ENCODE measurements at places on chromosomes 2 and 18.
A peak's percentile ranks its signal among the peaks of the same experiment; 100 is the strongest.

GRCh38 chr2:146312899-146313298, 1531.9 kb upstream of the ACVR2A start:
- DNase-seq = no peak

GRCh38 chr2:48496849-48497248, 33.1 kb upstream of the STON1 start:
- no peak for DNase-seq

- no peak for DNase-seq
Observed at GRCh38 chr2:235937526-235937925, 230.7 kb downstream of the GBX2 start.

GRCh38 chr2:41940745-41941063, 107.1 kb upstream of the PKDCC start:
- no peak for DNase-seq

- no peak for DNase-seq
Observed at GRCh38 chr2:178886006-178886405, 78.8 kb upstream of the TTN start.

- no peak for DNase-seq
Observed at GRCh38 chr2:130310881-130311280, 31.8 kb upstream of the IMP4 start.

- DNase-seq = no peak
Observed at GRCh38 chr2:175233135-175233719, 51.7 kb upstream of the ATP5MC3 start.

DNA sequence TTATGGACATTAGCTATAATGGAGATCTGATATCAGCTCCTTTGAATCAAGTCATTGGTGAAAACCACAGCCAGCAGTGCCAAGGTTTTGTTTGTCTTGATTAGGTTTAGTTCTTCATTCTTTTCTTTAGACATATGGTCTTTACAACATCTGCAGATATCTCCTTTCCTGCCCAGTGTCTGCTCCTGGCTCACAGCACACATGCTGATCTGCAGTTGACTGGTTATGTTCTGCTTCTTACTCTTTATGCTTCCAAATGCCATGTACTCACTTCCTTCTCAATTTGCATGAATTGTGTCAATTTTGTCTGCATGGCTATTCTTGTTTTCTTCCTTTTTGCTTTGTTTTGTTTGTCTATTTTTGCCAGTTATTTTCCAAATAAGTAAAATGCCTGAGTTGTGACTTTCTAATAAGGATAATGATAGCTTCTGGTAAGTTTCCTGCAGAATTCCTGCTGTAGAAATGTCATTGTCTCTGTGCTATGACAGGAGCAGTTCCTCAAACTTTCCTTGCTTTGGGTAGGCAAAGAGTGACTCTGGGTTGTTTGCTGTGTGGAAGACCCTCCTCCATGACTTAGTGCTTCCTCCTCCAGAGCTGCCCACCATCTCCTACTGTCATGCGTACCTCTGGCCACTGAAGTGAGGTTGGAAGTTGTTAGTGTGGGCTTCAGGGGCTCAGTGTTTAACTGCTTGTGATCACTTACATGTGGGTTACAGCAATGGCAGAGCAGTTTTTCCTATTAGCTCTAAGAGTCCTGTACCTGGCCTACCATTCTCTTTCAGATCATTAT, 8.2 kb downstream of the ARHGAP25 start:
- no peak for DNase-seq

DNA sequence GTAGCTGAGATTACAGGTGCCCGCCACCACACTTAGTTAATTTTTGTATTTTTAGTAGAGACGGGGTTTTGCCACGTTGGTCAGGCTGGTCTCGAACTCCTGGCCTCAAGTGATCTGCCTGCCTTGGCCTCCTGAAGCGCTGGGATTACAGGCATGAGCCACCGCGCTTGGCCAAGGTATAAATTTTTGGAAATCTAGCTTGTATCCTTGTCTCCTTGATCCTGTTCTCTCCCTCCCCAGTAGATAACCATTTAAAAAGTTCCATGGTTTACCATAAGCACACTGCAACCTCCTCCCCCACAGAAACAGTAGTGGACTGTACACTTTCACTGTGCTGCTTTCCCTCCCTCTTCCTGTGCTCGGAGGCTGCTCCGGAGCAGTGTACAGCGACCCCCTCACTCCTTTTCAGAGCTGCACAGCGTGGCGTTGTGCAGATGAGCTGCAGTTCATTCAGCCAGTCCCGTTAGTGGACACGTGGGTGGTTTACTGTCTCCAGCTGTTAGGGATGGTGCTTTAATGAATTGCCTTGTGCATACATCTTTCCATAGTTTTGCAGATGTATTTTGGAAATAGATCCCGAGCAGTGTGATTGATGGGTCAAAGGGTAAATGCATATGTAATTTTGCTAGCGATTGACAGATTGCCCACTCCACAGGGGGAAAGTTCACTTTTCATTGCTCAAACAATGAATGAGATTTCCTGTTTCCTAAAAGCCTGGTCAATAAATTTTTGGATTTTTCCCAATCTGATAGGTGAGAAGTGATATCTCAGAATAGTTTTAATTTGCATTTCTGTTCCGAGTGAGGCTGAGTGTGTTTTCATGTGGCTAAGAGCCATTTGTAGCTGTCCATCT, 14.8 kb downstream of the ASB1 start:
- DNase-seq = no peak

GRCh38 chr2:42951263-42951938, 159.0 kb upstream of the HAAO start:
- DNase-seq = no peak

DNA sequence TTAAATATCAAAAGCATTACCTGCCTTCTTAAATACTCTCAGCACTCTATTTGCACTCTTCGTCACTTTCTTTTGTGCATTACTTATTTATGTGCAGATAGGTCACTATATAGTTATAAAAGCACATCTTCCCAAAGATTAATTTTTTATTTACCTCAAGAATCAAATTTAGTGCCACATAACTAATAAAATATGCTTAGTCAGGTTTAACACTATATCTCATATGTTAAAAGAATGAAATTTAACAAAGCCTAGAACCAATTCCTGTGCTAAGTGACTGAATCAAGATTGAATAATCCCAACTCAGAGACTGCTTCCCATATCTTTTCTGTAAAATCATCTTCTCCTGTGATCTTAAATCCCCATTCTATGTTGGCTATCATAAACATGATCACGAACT, 957.5 kb upstream of the NXPH2 start:
- no peak for DNase-seq

GRCh38 chr2:56244506-56244905, 60.7 kb downstream of the CCDC85A start:
- no peak for DNase-seq

DNA sequence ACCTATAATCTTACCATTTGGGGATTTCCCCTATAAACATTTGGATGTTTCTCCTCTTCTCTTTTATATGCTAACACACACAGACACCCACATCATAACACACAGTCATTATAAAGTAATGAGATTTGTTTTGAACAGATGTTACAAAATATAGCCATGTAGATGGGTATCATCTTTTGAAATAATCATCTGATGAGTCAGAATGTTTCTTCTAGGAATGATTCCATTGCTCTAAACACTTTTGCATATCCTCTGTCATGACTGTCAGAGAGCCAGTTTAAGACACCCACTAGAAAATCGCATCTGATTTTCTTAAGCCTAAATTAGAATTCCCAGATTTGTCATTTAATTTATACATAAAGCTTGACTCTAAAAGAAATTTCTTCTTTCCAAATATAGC, 442.6 kb downstream of the CMPK2 start:
- no peak for DNase-seq

GRCh38 chr2:216665242-216665641, 30.1 kb downstream of the IGFBP5 start:
- no peak for DNase-seq

- DNase-seq = no peak
Observed at GRCh38 chr2:45755585-45756335, 104.3 kb downstream of the PRKCE start.

- DNase-seq = no peak
Observed at GRCh38 chr2:171554991-171555615, 32.8 kb downstream of the CYBRD1 start.

- DNase-seq = no peak
Observed at GRCh38 chr18:58670404-58671110, 708 bp upstream of the MALT1 start.

DNA sequence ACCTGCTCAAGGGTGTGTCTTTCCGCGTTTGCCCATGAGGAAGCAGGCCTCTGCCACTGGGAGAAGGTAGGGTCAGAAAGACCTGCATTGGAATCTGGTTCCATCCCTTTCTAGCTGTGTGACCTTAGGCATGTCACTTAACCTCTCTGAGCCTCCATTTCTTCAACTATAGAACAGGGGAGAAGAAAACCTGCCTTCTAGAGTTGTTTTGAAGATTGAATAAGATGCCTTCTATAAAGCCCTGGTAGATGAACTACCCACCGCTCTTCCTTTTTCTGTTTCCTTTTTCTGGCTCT, 507 bp downstream of the NAT8 start:
- DNase-seq = no peak

GRCh38 chr2:119198240-119198840, 25.3 kb upstream of the STEAP3 start:
- no peak for DNase-seq

DNA sequence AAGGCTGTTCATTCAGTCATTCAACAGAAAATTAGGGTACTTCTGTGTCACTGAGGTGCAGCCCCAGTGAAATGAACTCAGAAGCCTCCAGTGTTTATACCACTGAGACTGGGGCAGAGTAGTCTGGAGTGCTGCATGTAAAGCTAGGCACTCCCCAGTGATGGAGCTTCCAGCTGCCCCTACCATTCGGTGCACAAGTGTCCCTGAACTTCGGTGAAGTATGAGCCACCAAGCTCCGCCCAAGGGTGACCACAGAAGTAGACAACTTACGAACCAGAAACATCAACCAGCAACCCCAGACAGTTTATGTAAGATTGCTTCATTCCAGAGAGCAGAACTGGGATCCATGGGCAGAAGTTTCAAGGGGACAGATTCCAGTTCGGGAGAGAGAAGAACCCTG, 70.6 kb upstream of the FOSL2 start:
- no peak for DNase-seq

GRCh38 chr2:209938906-209939305, 63.5 kb upstream of the RPE start:
- no peak for DNase-seq

DNA sequence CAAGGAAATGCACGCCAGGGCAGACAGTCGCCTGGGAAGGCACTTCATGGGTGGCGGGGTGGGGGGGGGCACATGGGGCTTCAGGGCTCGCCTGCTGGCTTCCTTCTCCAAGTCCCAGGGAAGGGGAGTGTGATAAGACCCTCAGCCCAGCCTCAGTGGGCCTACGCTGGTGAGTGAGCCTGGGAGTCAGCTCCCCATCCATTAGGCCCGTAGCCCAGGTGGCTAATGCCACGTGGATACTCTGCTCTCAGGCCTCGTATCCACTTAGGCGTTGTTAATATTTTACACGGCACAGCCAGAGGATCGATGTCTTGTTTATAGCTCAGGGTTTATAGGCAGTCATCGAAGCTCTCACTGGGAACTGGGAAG, 47.1 kb downstream of the KCNIP3 start:
- DNase-seq = no peak

- no peak for DNase-seq
Observed at GRCh38 chr2:141611176-141611571, 519.6 kb downstream of the LRP1B start.

- DNase-seq = no peak
Observed at GRCh38 chr18:50687491-50687890, 127.6 kb downstream of the MAPK4 start.

DNA sequence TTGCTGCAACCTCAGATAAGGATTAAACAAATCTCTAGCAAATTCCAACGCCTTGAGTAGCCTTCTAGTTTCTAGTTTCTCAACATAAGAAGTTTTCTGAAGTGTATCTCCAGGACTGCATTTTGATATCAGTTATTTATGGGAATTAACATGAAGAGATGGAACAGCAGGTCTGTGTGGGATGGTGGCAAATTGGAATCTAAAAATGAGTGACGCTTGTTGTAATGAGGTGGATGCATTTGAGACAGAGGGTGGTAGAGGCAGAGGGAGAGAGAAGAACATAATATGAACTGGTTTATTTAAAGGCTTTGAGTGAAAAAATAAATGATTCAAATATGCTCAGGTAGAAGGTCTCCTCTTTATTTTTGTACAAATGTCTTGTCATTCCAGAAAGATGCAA, 446.8 kb upstream of the GCFC2 start:
- no peak for DNase-seq

DNA sequence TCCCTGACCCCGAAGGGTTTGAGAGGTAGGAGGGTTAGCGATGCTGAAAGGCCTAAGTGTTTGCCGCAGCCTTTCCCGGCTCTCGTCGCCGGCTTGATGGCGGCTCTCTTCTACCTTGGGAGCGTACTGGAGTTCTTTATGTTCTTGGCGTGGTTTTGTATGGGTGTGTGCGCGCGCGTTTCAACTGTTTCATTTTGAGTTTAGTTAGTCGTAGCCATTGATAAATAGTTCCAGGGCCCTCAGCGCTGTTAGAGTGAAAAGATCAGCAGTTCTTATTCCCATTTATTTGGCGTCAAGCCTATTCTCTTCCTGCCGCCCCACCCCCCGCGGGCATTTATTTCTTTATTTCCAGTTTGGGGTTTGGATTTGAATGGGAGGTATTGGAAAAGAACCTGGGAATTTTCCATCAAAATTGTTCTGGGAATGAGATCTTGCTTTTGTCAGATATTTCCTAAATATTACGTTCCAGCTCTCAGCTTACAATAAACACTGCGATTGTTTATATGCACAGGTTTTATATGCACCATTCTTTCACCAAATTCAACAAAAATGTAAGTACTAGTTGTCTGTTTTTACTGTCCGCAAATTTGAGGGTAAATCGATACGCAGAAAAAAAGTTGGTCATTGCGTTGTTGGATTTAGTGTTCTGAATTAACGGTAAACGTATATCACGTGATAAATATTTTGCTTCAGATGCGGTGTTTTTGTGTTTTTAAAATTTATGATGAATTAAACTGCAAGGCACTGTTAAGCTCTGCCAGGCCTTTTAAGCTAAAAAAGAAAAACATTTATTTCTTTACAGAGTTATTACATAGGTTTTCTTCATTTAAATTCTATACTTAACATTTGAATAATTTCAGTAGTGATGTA, 954 bp downstream of the CCNT2 start:
- DNase-seq = peak; percentile 53

DNA sequence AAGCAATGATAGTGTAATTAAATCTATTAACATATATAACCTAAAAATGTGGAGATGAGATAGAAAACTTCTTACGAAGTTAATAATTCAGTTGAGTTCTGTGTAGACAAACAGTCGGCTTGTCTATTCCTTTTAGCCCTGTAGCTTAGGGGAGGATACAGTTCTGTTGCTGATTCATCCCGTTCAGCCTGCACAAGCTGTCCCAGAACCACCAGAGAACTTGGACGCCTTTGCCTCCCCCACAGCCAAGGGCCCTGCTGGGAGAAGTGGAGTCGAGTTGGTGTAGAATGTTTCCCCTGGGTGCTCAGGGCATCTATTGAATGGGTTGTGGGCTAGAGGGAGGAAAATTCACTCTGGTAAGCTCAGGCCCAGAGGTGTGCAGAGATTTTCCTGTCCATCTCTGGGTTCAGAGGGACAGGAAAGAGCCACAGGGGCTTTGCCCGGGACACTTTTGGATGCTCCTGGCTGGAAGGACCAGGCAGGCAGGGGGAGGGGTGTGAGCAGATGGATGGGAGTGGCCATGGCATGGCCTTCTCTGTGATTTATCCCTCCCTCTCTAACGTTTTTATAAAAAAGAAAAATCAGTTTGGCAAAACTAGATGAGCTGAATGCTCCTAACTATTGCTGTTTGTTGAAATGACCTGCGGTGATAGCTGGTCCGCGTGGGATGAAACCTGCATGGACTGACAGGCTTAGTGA, 42.8 kb upstream of the GALR1 start:
- no peak for DNase-seq

Data from CD4-positive, alpha-beta T cell treated with Interferon alpha-2 for 1 hour (primary cell).